ENCODE measurements at places on chromosomes 4 and X.
A peak's percentile ranks its signal among the peaks of the same experiment; 100 is the strongest.

GRCh38 chr4:3225071-3225850 is 23.7 kb upstream of the MSANTD1 start:
- no peaks in the 10 kb centered on the region for H3K27me3 ChIP-seq
- H3K36me3 ChIP-seq = peaks cover 38% of the 10 kb centered on the region
- H3K4me1 ChIP-seq = no peaks in the 10 kb centered on the region

DNA sequence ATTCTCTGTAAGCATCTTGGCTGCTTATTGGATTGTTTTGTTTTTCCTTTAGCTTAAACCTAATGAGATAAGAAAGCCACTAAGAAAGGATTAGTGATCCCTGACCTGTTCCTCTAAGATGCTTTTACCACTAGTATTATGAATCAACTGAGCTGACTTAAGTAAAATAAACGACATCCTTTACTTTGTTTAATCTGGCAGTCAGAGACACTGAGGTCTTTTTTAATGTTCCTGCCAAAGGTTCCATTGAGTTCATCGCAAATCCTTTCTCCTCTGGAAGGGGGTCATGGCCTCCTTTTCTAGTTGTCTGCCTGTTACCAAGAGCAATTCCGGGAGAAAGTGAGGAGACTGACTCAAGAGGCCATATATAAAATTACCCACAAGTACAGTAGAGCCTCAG is 1038.3 kb upstream of the SLIT2 start:
- no peak overlapping the region for H3K27ac ChIP-seq
- H3K4me1 ChIP-seq = no peaks in the 10 kb centered on the region
- no peak for DNase-seq
- H3K36me3 ChIP-seq = no peaks in the 10 kb centered on the region

DNA sequence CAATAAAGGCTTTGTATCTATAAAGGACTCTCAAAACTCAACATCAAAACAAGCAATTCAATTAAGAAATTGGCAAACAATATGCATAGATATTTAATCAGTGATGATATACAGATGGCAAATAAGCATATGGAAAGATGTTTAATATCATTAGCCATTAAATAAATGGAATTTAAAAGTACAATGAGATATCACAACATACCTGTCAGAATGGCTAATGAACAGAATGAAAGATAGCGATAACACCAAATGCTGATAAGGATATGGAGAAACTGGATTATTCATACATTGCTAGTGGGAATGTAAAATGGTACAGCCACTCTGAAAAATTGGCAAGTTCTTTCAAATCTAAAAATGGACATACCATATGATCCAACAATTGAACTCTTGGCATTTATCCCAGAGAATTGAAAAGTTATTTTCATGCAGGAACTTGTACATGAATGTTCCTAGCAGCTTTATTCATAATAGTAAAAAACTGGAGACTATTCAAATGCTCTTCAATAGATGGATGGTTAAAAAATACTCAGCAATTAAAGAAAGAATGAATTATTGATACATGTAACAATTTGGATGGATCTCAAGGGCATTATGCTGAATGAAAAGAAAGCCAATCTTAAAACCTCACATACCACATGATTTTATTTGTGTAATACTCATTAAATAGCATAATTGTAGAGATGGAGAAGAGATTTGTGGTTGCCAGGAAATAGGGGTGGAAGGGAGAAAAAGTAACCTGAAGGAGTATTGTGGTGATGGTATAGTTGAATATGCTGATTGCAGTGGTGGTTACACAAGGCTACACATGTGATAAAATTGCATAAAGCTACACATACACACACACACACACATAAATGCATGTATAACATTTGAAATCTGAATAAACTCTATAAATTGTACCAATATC is 45.9 kb upstream of the ALG13 start:
- no peak for DNase-seq
- H3K36me3 ChIP-seq = no peaks in the 10 kb centered on the region
- no peaks in the 10 kb centered on the region for H3K4me1 ChIP-seq

DNA sequence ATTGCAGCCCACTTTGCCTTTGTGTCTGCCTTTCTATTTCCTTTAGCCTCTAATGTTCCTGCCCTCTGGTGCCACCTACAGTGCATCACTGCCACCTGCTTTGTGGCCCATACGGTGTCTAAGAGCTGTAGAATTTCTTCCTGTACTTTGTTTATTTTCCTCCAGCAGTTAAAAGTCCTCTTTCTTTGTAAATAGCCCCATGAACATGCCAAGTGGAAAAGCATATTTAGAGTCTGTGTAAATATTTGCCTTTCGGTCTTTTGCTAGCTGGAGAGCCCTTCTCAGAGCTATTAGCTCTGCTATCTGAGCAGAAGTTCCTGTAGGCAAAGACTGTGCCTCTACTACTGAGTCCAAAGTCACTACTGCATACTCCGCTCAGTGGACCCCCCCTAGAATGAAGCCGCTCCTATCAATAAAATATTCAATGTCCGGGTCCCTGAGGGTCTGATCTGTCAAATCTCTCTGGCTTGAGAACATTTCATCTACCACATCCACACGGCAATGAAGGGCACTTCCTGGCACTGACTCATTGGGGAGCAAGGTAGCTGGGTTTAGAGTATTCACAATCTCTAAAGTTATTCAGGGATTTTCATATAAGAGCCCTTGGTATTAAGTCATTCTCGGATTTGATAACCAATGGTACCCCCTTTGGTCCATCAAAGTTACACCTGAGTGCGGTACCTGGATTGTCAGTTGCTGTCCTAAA is 36.3 kb downstream of the SULT1E1 start:
- no peak overlapping the region for H3K27ac ChIP-seq
- H3K4me3 ChIP-seq = no peak overlapping the region
- H3K36me3 ChIP-seq = no peaks in the 10 kb centered on the region
- peak; percentile 78 for DNase-seq
- H3K27me3 ChIP-seq = no peaks in the 10 kb centered on the region

DNA sequence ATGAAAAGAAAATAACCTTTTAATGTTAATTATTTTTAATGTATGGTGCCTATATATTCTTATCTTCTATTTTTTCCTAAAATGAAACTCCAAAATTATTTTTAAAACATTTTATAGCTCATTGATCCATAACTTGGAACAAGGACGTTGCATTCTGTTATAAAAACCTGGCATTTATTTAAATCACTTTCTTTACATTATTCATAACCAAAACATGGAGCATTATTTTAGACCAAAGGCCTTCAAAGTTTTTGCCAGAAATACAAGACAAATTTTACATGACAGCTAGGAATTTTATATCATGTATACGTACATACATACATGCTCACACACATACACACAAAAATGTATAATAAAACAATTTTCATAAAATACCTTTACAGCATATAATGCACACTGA is 259.8 kb downstream of the QDPR start:
- no peaks in the 10 kb centered on the region for H3K36me3 ChIP-seq
- H3K4me3 ChIP-seq = no peak overlapping the region
- H3K27me3 ChIP-seq = peaks cover 29% of the 10 kb centered on the region

GRCh38 chr4:31647786-31648185 is 927.6 kb downstream of the PCDH7 start:
- H3K4me1 ChIP-seq = no peaks in the 10 kb centered on the region
- no peak overlapping the region for H3K4me3 ChIP-seq
- no peak for DNase-seq
- H3K27me3 ChIP-seq = no peaks in the 10 kb centered on the region
- no peaks in the 10 kb centered on the region for H3K36me3 ChIP-seq

DNA sequence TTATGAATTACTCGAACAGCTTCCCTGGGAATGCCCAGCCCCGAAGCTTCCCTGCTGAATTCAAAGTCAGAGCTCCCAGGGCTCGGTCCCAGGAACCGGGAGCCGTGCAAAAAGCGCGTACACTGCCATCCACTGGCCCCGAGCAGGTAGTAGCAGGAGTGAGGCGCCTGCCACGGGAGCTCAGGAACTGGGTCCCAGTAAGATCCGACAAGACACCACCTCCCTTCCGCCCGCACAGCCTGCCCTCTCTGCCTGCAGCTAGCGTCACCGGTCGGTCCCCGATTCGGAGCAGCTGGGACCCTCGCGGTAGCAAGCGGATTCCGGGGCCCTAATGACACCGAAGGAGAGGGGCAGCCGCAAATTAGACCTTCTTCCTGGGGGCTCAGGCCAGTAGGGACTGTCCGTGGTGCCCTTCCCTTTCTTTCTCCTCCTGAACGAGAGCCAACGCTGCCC is 1.2 kb downstream of the CORIN start:
- peaks cover 25% of the 10 kb centered on the region for H3K4me1 ChIP-seq
- peak overlapping the region; percentile 78 for H3K4me3 ChIP-seq
- no peaks in the 10 kb centered on the region for H3K36me3 ChIP-seq
- H3K27me3 ChIP-seq = peaks cover 5% of the 10 kb centered on the region
